ENCODE measurements at places on chromosomes 16 and 17.

GRCh38 chr17:44557651-44558285 lies 484 bp downstream of the FZD2 start:
- DNase-seq: peak; percentile 50

GRCh38 chr17:41678411-41678906 lies 10.2 kb upstream of the EIF1 start:
- no peak for DNase-seq

- DNase-seq: no peak
These were observed 22.7 kb downstream of the RNF43 start for GRCh38 chr17:58394534-58395223.

GRCh38 chr17:41308251-41308917 lies 725 bp downstream of the KRTAP16-1 start:
- DNase-seq: no peak

DNA sequence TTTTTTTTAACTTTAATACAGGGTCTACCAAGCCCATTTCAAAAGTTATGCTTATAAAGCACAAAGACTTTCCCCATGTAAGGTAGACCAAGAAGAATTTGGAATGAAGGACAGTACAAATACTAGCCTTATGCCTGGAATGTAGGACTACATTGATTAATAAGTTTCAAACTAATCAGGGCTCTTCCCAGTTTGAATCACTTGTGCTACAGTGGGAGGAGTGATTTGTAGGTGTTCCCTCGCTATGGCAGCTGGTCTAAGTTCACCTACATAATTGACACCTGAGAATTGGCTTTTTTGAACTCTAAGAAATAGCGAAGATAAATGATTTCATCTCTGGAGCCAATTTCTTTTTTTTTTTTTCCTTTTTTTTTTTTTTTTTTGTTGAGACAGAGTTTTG lies 18.6 kb downstream of the TMEM238L start:
- DNase-seq: no peak

- no peak for DNase-seq
These were observed 17.5 kb upstream of the CCL22 start for GRCh38 chr16:57341062-57341440.

DNA sequence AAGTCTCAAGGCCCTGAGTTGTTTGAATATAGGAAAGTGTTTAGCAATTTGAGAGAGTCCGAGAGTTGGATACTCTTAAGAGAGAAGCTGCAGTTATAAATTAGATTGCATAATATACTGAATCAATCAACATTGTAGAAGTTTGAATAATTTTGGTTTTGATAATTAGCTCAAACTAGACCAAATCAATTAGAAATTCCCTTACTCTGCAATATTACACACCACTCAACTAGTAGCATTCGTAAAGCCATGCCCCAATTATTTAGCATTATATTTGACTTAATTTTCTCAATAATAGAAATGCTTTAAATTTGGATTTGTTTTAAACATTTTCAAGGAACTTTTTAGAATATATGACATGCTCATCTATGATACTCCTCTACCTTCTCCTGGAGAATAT lies 49.1 kb downstream of the TNRC6C start:
- DNase-seq: no peak

GRCh38 chr17:44911133-44912001 lies 3.9 kb downstream of the GFAP start:
- peak; percentile 70 for DNase-seq

- DNase-seq: peak; percentile 80
These were observed 95.7 kb downstream of the ABCC6 start for GRCh38 chr16:16127469-16128116.

- DNase-seq: no peak
These were observed 18.9 kb downstream of the DNAH17 start for GRCh38 chr17:78558181-78558850.

GRCh38 chr17:68737761-68738443 lies 136.7 kb upstream of the FAM20A start:
- no peak for DNase-seq

DNA sequence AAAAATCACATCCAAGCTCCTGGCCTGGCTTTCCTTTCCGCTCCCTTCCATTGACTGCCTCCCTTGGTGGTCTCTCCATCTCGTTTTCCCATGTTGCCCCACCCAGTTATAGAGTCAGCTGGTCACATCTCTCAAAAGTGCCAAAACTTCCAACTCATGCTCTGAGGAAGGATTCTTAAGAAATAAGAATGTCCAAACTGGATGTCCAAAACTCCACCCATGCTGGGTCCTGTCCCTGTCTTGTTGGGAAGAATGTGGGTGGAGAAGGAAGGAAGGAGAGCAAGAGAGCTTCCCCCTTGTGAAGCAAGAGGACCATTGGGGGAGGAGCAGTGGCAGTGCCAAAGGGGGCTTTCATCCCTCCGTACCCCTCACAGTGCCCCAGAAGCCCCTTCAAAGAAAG lies 44.6 kb upstream of the MAP3K14 start:
- no peak for DNase-seq

- DNase-seq: no peak
These were observed 108.8 kb downstream of the CCDC182 start for GRCh38 chr17:57636274-57636673.

GRCh38 chr17:47224966-47225365 lies 15.8 kb downstream of the MYL4 start:
- DNase-seq: no peak

DNA sequence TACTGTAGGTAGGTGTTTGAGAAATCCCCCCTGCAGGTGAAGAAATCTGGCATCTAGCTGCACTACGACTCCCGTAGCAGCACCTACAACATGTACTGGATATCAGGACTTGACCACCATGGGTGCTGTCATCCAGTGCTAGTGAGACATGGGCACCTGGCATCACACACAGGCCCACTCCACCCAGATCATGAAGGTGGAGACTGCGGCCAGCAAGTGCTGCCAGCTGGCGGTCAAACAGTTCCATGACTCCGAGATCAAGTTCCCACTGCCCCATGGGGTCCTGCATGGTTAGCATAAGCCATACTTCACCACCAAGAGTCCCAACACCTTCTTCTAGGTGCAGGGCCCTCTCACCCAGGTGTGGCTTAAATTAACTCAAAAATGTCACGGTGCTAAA lies 213.0 kb upstream of the C17orf78 start:
- DNase-seq: no peak

DNA sequence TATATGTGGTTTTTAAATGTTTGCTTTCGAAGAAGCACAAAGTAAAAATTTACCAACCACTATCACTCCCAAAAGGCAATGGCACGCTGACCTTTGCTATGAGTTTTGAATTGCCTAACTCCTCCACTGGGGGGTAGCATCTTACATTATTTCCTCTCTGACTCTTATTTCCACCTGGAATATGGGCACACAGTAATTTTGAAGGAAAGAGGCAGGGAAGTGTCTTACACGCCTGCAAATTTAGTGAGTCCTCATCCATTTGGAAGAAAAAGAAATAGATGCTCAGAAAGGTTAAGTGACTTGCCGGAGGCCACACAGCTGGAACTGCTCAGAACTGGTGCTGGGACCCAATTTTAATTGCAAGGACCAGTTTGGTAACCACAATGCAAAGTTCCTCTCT lies 29.9 kb upstream of the IRX6 start:
- DNase-seq: no peak

GRCh38 chr16:72609066-72609465 lies 437.1 kb upstream of the PMFBP1 start:
- DNase-seq: no peak

DNA sequence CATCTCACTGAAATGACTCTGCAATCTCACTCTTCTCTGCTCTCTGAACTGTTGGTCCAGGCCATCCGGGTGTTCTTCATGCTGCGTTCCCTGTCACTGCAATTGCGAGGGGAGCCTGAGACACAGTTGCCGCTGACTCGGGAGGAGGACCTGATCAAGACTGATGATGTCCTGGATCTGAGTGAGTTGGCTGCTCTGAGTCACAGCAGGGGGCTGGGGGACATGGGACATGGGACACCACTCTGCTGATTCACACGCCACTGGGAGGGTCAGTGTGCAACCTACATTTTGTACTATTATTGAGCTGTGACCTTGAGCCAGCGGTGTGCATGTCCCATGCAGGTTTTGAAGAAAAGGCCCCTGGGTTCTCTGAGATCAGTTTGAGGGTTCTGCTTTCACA lies 116.5 kb downstream of the CLEC16A start:
- DNase-seq: no peak

DNA sequence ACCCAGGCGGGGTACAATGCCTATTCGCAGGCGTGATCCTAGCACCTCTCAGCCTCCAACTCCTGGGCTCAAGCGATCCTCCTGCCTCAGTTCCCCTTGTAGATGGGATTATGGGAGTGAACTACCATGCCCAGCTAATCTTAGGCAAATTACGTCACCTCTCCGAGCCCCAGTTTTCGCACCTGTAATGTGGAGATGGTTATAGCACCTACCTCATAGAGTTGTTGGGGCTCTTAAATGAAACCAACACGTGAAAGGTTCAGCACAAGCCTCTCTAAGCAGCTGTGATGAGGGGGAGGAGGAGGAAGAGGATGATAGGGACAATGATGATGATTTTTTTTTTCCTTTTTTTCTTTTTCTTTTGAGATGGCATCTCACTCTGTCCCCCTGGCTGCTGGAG lies 59.9 kb downstream of the ABR start:
- DNase-seq: no peak

- DNase-seq: no peak
These were observed 404.2 kb upstream of the PMFBP1 start for GRCh38 chr16:72576189-72576588.

GRCh38 chr17:17624741-17625140 lies 33.2 kb upstream of the PEMT start:
- DNase-seq: no peak

DNA sequence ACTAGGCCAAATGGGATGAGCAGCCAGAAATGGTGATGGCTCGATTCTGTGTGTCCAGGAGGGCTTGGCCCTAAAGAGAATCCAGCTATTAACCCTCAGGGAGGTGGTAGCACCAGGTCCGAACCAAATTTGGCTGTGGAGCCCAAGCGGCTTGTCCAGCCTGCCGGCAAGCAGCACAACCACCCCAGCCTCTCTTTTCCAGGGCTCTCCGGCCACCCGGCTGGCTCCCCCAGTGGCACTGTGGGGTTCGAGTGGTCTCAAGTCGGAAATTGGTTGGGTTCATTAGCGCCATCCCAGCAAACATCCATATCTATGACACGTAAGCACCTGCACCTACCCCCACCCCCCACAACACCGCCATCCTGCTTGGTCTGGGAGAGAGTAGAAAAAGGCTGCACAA lies 35.4 kb downstream of the PLCD3 start:
- no peak for DNase-seq

DNA sequence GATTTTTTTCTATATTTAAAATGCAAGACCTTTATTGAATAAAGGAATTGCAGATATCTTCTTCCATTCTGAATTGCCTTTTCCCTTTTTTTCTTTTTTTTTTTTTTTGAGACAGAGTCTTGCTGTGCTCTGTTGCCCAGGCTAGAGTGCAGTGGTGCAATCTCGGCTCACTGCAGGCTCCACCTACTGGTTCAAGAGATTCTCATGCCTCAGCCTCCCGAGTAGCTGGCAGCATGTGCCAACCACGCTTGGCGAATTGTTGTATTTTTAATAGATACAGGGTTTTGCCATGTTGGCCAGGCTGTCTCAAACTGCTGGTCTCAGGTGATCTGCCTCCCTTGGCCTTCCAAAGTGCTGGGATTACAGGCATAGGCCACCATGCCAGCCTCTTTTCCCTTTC lies 151.5 kb downstream of the CEP112 start:
- no peak for DNase-seq

DNA sequence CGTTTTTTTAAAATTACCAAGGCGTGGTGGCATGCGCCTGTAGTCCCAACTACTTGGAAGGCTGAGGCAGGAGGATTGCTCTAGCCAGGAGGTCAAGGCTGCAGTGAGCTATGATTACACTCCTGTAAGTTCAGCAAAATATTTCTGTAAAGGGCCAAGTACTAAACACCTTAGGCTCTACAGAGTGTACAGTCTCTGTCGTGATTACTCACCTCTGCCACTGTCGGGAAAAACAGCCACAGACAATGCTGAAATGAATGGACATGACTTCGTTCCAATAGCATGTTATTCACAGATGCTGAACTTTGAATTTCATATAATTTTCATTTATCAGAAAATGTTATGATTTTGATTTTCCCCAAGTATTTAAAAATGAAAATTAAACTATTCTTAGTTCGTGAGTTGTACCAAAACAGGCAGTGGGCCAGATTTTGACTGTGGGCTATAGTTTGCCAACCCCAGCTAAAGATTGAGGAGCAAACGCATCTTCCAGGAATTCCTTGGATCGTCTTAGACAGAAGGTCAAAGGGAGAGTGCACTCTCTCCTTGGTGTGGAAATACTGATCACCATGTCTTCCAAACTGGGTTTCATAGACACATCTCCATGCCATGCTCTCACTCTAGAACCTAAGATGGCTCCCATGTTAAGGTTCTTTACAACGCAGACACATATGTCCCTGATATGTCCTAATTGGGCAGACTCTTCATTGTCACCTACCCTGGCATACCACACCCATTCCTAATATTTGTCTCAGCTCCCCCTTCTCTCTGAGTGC lies 89.5 kb downstream of the MARF1 start:
- no peak for DNase-seq

GRCh38 chr17:48148854-48149786 lies 41.6 kb downstream of the SNX11 start:
- DNase-seq: no peak

- DNase-seq: no peak
These were observed 253.3 kb downstream of the SOX9 start for GRCh38 chr17:72373910-72374741.

- DNase-seq: no peak
These were observed 1.6 kb downstream of the CTCF start for GRCh38 chr16:67563708-67564468.

DNA sequence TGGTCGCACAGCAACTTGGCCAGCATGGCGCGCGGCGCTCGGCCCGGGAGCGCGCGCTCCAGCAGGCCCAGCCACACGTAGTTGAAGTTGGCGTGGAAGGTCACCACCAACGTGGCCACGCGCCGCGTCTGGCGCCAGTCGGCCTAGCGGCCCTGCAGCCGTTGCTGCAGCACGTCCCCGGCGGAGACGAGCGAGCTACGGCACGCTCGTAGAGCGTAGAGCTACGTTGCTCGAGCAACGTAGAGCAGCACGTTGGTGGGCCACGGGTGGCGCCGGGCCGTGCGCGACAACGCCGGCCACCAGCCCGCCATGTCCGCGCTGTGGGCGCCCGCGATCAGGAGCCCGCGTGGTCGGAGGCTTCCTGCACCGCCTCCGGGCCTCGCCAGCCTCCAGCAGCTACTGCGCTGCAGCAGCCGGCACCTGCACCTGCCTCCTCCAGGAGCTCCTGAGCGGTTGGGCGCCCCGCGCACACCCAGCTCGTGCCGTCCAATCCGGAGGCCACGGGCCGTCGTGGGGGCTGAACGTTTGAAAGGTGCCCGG lies 13.4 kb upstream of the SULT1A1 start:
- DNase-seq: peak; percentile 54
